ENCODE measurements at places on chromosomes 11 and 22.
A peak's percentile ranks its signal among the peaks of the same experiment; 100 is the strongest.

GRCh38 chr11:13339195-13340153 lies 61.9 kb downstream of the BMAL1 start:
- DNase-seq, result peak; percentile 94

GRCh38 chr22:36871669-36872081 lies 10.9 kb downstream of the NCF4 start:
- no peak for DNase-seq

- peak; percentile 81 for DNase-seq
These were observed 12.5 kb downstream of the L3MBTL2 start for GRCh38 chr22:41217553-41218157.

GRCh38 chr22:25360891-25361645 lies 141.6 kb downstream of the CRYBB2 start:
- DNase-seq, result no peak

DNA sequence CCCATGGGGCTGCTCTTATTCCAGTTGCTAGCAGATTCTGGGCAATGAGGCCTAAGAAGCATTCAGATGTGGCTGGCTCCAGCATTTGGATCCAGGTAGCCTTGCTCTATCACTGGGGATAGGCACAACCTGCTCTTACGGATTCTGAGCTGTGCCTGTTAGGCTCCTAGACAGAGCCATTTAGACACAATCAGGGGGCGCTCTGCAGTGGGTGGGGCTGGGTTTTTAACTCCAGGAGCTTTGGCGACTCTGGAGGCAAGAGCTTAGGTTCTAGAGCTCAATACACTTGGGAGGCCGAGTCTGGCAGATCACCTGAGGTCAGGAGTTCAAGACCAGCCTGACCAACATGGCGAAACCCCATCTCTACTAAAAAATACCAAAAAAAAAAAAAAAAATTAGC lies 32.0 kb downstream of the KCNC1 start:
- no peak for DNase-seq

DNA sequence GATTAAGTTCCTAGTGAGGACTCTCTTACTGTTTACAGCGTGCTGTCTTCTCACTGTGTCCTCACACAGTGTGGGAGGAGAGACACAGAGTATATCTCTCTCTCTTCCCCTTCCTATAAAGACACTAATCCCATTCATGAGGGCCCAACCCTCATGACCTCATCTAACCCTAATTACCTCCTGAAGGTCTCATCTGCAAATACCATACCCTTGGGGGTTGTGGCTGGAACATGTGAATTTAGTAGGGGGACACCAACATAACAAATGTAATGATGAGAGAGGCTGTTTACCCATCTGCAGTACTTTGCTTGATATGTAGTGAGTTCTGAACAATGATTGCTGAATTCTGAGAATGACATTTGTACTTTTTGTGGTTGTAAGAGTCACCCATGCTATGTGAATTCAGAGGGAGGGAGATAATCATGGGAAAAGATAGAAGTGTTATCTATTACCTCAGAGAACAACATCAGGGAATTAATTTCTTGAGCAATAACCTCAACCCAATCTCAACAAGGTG lies 4.9 kb upstream of the OR52W1 start:
- DNase-seq, result no peak

GRCh38 chr11:41522391-41522790 lies 62.9 kb upstream of the LRRC4C start:
- DNase-seq, result peak; percentile 71

DNA sequence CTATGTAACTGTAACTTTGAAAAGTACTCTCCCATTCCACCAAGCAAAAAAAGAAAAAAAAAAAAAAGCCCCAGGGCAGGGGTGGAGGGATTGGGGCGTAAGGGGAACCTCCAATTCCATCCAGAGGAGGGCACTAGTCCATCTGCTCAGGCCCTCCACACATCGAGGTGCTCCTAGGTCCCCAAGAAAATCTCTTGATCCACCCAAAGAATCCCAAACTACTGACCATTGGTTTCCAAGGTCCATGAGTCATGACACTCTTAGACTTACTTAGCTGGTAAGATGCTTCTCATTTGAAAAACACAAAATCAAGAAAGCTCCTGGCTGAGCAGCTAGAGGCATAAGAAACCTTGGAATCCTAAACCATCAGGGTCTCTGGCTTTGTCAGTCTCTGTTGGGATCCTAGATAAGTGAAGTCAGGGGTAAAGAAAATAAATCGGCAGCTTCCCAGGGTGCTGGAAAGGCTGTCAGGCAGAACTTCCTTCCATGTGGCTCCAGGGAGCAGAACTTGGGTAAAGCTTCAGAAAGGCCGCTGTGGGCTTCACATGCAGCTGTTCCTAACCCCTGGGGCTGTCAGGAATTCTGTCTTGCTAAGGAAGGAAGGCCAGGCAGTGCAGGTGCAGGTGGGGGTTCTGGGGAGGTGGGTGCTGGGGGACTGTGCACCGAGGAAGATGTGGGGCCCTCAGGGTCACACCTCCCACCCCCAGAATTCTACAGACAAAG lies 49.4 kb upstream of the ADA2 start:
- no peak for DNase-seq

GRCh38 chr11:66713746-66714480 lies 15.1 kb downstream of the SPTBN2 start:
- no peak for DNase-seq
